Hematopoietic multipotent progenitor cell (in vitro differentiated cells): ENCODE measurements at places on chromosomes 16 and 17.

- DNase-seq: no peak
Measured at GRCh38 chr17:49217651-49218413, 7.3 kb downstream of the ABI3 start.

DNA sequence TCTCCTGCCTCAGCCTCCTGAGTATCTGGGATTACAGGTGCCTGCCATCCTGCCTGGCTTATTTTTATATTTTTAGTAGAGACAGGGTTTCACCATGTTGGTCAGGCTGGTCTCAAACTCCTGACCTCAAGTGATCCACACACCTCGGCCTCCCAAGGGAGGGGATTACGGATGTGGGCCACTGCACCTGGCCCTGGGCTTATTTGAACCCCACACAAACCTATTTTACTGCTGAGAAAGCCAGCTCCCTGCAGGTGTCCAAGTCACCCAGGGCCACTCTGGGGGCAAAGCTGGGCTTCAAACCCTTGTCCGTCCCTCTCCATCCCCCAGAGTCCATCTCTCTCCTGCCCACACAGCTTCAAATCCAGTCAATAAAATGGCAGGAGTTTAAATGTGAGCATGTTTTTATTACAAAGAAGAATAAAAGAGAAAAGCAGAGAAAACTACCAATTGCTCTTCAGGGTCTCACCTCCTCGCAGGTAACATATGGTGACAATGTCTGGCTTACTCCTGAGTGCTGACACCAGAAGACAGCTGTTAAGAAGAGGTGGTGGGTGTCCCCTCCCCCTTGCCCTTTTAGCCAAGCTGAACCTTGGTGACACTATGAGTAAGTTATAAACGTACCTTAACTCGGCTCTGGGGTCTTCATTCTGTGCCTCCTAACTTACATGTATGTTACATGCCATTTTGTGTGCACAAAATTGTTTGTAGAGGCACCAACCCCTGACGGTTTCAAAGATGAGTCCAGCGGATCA is 45.4 kb downstream of the LAT start:
- DNase-seq: no peak

GRCh38 chr17:8138374-8138671 is 13.9 kb downstream of the PER1 start:
- no peak for DNase-seq

DNA sequence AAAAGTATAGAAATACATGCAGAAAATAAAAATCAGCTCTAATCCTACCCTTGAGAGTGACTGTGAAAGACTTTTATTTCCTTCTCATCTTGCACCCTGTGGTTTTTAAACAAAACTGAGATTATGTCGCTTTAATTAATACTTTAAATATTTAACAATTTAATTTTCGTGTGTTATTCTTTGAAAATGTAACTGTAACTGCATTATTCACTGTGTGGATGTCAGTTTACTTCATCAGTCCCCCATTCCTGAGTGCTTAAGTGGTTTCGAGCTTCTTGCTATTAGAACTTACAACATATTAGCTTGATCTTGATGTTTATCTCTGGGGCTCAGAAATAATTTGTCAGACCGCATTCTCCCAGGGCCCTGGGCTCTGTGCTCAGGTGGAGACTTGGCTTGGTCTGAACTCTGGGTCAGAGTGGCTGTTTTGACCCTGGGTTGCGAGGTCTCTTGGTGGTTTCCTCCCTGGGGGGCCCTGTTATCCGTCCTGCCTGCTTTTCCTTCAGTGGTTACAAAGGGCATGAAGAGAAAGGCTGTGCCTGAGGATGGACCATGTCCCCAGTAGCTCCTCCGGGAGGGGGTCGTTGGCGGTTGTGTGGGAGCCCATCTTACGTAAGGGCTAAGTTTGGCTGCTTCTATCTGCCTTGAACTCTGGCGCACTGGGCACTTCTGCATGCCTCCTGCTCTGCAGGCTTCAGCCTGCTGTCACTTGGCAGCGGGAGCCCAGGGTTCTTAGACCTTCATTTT is 25.7 kb downstream of the AKAP1 start:
- no peak for DNase-seq

- no peak for DNase-seq
Measured at GRCh38 chr17:77291591-77292386, 151.0 kb downstream of the SEC14L1 start.

- no peak for DNase-seq
Measured at GRCh38 chr16:69014811-69015210, 90.6 kb upstream of the HAS3 start.

DNA sequence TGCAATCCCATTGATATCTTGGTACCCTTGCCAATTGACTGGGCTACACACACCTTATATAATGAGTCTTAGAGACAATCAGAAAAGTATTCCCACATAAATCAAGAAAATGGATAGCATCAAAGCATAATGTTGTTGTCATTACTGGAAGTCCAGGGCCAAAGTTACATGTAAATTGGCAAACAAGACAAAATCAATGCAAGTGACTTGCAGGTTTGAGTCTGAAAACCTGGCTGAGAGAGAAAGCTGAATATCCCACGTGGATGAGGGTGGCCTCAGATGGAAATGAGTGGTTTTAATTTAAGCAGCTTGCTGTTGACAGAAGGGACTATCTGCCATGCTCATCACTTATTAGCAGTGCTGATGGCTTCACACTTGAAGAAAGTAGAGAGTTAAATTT is 324.0 kb upstream of the MON1B start:
- no peak for DNase-seq
